ENCODE measurements at places on chromosomes 13 and 19. TPM values are rescaled to one million over a fixed set of nuclear protein-coding genes. Genes with fewer than 3 reads are reported as not detected.

The JAK3 gene
- 0.45 TPM for total RNA-seq

The KLK5 gene
- total RNA-seq, result not detected

The TEX30 gene
- 24.6 TPM for total RNA-seq

The IGFL2 gene
- total RNA-seq, result 0.08 TPM

The ZMYM5 gene
- total RNA-seq, result 10.6 TPM

The ZNF558 gene
- total RNA-seq, result 20.3 TPM

The ZIM2 gene
- not detected for total RNA-seq

The TTYH1 gene
- 0.27 TPM for total RNA-seq

The PROZ gene
- total RNA-seq, result not detected

The LYPD5 gene
- 1.0 TPM for total RNA-seq

The PTH2 gene
- not detected for total RNA-seq

The TDRD12 gene
- not detected for total RNA-seq

The ZNF560 gene
- total RNA-seq, result 3.7 TPM

The SELENOV gene
- not detected for total RNA-seq

The EID2B gene
- total RNA-seq, result 7.3 TPM

The ZGLP1 gene
- 2.4 TPM for total RNA-seq

The ADGRL1 gene
- 16.1 TPM for total RNA-seq

The ZNF846 gene
- 7.7 TPM for total RNA-seq

The LILRB2 gene
- not detected for total RNA-seq

The ARRDC5 gene
- not detected for total RNA-seq

The SYNGR4 gene
- not detected for total RNA-seq

The HOMER3 gene
- 104 TPM for total RNA-seq

The ATP12A gene
- total RNA-seq, result not detected

The CDKN2D gene
- 17.4 TPM for total RNA-seq

The ELAVL1 gene
- 48.0 TPM for total RNA-seq

The ISYNA1 gene
- 26.3 TPM for total RNA-seq

The CYP2S1 gene
- total RNA-seq, result 0.75 TPM

The LRRC63 gene
- total RNA-seq, result 0.13 TPM

The OCEL1 gene
- total RNA-seq, result 9.6 TPM

The SLC5A5 gene
- total RNA-seq, result not detected

The NCR1 gene
- 0.72 TPM for total RNA-seq

The ETV2 gene
- 1.1 TPM for total RNA-seq

The SHISA2 gene
- total RNA-seq, result 12.1 TPM

The ACER1 gene
- not detected for total RNA-seq

The TMIGD2 gene
- not detected for total RNA-seq

The PLIN5 gene
- total RNA-seq, result 1.4 TPM

The ATP7B gene
- total RNA-seq, result 1.6 TPM

The TEX26 gene
- not detected for total RNA-seq

The PLEKHG2 gene
- total RNA-seq, result 25.9 TPM

The NLRP11 gene
- total RNA-seq, result 0.75 TPM

The HSPB6 gene
- 0.40 TPM for total RNA-seq

The S1PR4 gene
- total RNA-seq, result 9.9 TPM

The CYP2A7 gene
- total RNA-seq, result not detected

The CERS1 gene
- 16.5 TPM for total RNA-seq

The CCDC124 gene
- 144 TPM for total RNA-seq

The OVOL3 gene
- total RNA-seq, result not detected

The C5AR1 gene
- total RNA-seq, result 0.64 TPM

The IL12RB1 gene
- total RNA-seq, result 0.48 TPM

The TMEM272 gene
- not detected for total RNA-seq

The TINCR gene
- 0.24 TPM for total RNA-seq

The TMEM238 gene
- total RNA-seq, result 1.6 TPM

The GFY gene
- not detected for total RNA-seq

The BCAM gene
- total RNA-seq, result 18.4 TPM

The ZNF324B gene
- total RNA-seq, result 14.8 TPM

The PGLYRP1 gene
- not detected for total RNA-seq
